Muscle of leg (tissue), 16 donors: ENCODE measurements at places on chromosomes 3 and 15. TPM values are rescaled to one million over a fixed set of nuclear protein-coding genes. Genes with fewer than 3 reads are reported as not detected.

The MYLK gene
- 28.2 TPM for total RNA-seq

GRCh38 chr3:154981201-154981600, 98.9 kb upstream of the MME start:
- no peaks in the 10 kb centered on the region for H3K4me1 ChIP-seq
- H3K27me3 ChIP-seq: no peaks in the 10 kb centered on the region
- no peak overlapping the region for H3K27ac ChIP-seq
- H3K4me3 ChIP-seq: no peak overlapping the region

- H3K27me3 ChIP-seq: peaks cover 4% of the 10 kb centered on the region
- no peak for DNase-seq
- H3K4me1 ChIP-seq: peaks cover 26% of the 10 kb centered on the region
- H3K4me3 ChIP-seq: no peak overlapping the region
- H3K36me3 ChIP-seq: no peaks in the 10 kb centered on the region
Measured at GRCh38 chr15:99504823-99505551, 60.8 kb upstream of the MEF2A start.

GRCh38 chr15:65948383-65948782, 79.1 kb downstream of the RAB11A start:
- no peaks in the 10 kb centered on the region for H3K36me3 ChIP-seq
- no peak overlapping the region for H3K27ac ChIP-seq
- no peak overlapping the region for H3K4me3 ChIP-seq

GRCh38 chr3:151387432-151387831, 2.9 kb upstream of the P2RY12 start:
- no peak overlapping the region for H3K27ac ChIP-seq
- peaks cover 4% of the 10 kb centered on the region for H3K36me3 ChIP-seq
- H3K27me3 ChIP-seq: no peaks in the 10 kb centered on the region
- DNase-seq: no peak
